Activated naive CD4-positive, alpha-beta T cell treated with anti-CD3 and anti-CD28 coated beads for 36 hours (primary cell): ENCODE measurements at places on chromosomes 13 and 19. TPM values are rescaled to one million over a fixed set of nuclear protein-coding genes. Genes with fewer than 3 reads are reported as not detected.

- peak; percentile 86 for DNase-seq
- H3K27ac ChIP-seq: no peak overlapping the region
- H3K4me1 ChIP-seq: peaks cover 31% of the 10 kb centered on the region
Measured at GRCh38 chr19:48644839-48645619, 958 bp downstream of the CA11 start.

DNA sequence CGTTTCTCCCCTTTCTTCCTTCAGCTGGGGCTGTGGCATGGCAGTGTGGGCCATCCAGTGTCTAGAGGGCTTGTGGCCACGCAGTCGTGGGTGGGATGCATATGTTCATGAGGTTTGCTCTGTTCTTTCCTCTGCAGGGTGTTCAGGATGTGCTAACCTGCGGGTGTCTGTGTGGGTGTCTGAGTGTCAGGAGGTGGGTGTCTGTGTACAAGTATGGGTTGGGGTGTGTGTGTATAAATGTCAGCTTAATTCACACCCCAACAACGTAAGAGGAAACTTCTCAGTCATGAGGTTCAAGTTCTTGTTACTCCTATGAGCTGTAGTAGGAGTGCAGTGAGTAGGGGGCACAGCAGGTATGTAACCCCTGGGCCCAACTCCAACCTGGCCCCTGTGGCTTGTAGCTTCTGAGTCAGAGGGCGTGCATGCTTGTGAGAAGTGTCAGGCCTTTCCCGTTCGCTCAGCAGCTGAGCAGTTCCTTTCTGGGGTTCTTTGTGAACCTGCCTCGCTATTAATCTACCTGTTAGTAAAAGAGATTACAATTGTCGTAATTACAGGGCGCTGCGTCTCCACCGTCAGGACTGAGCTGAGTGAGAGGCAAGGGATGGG lies 49.1 kb downstream of the NFIX start:
- no peak overlapping the region for H3K4me3 ChIP-seq
- H3K27ac ChIP-seq: no peak overlapping the region
- peaks cover 4% of the 10 kb centered on the region for H3K4me1 ChIP-seq
- H3K27me3 ChIP-seq: no peaks in the 10 kb centered on the region
- H3K36me3 ChIP-seq: no peaks in the 10 kb centered on the region

- H3K4me3 ChIP-seq: no peak overlapping the region
- no peak for DNase-seq
- H3K4me1 ChIP-seq: no peaks in the 10 kb centered on the region
- H3K27me3 ChIP-seq: no peaks in the 10 kb centered on the region
Measured at GRCh38 chr19:41386442-41386841, 10.1 kb downstream of the TMEM91 start.

- H3K4me3 ChIP-seq: no peak overlapping the region
- peaks cover 10% of the 10 kb centered on the region for H3K36me3 ChIP-seq
- peaks cover 28% of the 10 kb centered on the region for H3K4me1 ChIP-seq
- peak; percentile 98 for DNase-seq
- H3K27me3 ChIP-seq: no peaks in the 10 kb centered on the region
- H3K27ac ChIP-seq: peak overlapping the region; percentile 71
Measured at GRCh38 chr19:58581227-58582141, 8.3 kb upstream of the MZF1 start.

- no peak overlapping the region for H3K4me3 ChIP-seq
- DNase-seq: no peak
- no peak overlapping the region for H3K27ac ChIP-seq
- no peaks in the 10 kb centered on the region for H3K4me1 ChIP-seq
- no peaks in the 10 kb centered on the region for H3K27me3 ChIP-seq
Measured at GRCh38 chr13:20209948-20210347, 17.2 kb upstream of the GJB2 start.

Gene NLRP9
- total RNA-seq: not detected

Gene LRRC4B
- not detected for total RNA-seq
